Mammary epithelial cell (primary cell): ENCODE measurements at places on chromosomes 5 and 9. TPM values are rescaled to one million over a fixed set of nuclear protein-coding genes. Genes with fewer than 3 reads are reported as not detected.

The AJM1 gene
- polyA plus RNA-seq = 0.40 TPM

The GABRB2 gene
- polyA plus RNA-seq = not detected

The PNPLA7 gene
- 0.25 TPM for polyA plus RNA-seq

The ENTREP1 gene
- polyA plus RNA-seq = 1.3 TPM

The GLE1 gene
- 21.9 TPM for polyA plus RNA-seq

The PAXX gene
- polyA plus RNA-seq = 23.7 TPM

The CATSPER3 gene
- 0.09 TPM for polyA plus RNA-seq

GRCh38 chr5:96875791-96876291 is 459 bp upstream of the ERAP2 start:
- peak; percentile 20 for DNase-seq

- DNase-seq = no peak
Measured at GRCh38 chr5:146329697-146330096, 8.9 kb upstream of the POU4F3 start.

DNA sequence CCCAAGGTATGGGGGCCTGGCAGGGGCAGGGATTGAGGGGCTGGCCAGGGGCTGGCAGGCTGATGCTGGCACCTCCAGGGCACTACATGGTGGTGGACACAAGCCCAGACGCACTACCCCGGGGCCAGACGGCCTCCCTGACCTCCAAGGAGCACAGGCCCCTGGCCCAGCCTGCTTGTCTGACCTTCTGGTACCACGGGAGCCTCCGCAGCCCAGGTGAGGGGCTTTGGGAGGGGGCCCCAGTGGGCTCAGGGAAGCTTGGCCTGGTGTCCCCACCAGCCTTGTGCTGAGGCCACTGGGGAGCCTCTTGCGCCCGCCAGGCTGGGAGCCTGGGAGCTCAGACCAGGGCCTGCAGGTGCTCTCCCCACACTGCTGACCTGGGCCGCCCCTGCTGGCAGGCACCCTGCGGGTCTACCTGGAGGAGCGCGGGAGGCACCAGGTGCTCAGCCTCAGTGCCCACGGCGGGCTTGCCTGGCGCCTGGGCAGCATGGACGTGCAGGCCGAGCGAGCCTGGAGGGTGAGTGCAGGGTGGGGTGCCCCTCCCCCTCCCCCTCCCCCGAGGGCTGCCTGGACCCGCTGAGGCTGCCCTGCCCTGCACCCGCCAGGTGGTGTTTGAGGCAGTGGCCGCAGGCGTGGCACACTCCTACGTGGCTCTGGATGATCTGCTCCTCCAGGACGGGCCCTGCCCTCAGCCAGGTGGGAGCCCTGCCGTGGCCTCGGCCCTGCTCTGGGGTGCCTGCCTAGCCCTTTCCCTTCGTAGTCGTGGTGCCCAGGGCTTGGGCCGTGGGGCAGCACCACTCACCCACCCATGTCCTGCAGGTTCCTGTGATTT is 5.7 kb downstream of the MAMDC4 start:
- DNase-seq = no peak

GRCh38 chr9:126620478-126620877 is 6.8 kb downstream of the LMX1B start:
- no peak for DNase-seq

GRCh38 chr9:12973710-12974109 is 198.9 kb downstream of the LURAP1L start:
- peak; percentile 37 for DNase-seq

DNA sequence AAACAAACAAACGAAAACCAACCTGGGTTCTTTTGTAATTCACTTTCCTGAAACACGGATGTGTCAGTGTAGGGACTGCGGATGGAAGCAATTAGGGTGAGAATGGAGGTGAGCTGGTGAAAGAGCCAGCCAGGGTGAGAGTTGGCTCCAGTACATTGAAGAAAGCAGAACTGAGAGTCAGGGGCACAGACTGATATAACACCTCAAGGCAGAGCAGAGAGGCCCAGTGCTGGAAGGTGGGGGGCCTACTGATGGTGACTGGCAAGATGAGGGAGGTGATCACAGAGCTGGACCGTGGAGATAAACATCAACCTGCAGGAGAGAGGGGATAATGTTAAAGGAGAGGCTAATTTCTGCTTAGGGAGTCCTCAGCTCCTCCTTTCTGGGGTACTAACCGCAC is 221.1 kb downstream of the MAN2A1 start:
- no peak for DNase-seq

DNA sequence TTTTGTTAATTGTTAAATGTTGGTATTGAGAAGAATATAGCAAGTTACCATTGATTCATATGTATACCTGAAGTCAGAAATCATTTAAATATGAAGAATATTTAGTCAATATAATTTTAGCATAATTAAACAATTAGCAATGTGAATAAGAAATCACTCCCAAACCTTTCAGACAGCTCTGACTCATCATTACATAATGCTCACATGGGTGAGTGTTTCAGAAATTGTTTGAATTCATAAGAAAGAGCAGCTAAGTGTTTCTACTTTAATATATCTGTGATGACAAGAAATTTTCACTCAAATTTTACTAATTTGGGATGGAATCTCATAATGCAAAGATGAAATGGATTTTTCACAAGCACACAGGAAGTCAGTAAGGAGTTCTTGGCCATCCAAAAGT is 42.0 kb upstream of the CDC42SE2 start:
- DNase-seq = peak; percentile 43

DNA sequence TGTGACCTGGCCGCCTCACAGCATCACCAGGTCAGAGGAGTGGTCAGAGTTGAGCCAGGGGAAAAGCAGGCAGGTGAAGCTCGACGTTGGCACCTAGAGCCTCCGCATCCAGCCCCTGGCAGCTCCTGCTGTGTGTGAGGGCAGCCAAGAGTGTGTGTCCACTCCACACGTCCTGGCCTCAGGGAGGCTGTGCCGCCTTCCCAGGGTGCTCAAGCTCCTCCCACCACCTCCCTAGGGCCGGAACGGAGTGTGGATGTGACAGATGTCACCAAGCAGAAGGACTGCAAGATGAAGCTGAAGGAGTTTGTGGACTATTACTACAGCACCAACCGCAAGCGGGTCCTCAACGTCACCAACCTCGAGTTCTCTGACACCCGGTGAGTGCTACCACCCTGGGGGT is 72.5 kb downstream of the PHF2 start:
- DNase-seq = no peak

GRCh38 chr5:15715967-15716366 is 216.0 kb downstream of the FBXL7 start:
- DNase-seq = no peak

GRCh38 chr5:132055441-132055807 is 5.0 kb upstream of the IL3 start:
- no peak for DNase-seq

DNA sequence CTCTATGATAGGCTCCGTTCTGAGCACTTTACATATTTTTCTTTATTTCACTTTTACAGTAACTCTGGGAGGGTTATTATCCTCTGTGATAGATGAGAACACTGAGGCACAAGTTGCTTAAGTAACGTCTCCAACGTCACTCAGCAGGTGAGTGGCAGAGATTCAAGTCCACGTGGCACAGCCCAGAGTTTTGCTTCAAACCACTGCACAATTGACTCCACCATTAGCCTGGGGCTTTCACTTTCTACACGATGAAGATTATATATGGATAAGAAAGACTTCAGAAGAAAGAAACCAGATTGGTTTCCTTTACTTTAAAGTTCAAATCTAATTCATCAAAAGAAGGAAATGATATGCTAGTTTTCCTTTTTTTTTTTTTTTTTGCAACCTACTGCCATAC is 245.9 kb downstream of the SYK start:
- peak; percentile 17 for DNase-seq

GRCh38 chr5:36373527-36374086 is 71.9 kb upstream of the RANBP3L start:
- DNase-seq = peak; percentile 93

DNA sequence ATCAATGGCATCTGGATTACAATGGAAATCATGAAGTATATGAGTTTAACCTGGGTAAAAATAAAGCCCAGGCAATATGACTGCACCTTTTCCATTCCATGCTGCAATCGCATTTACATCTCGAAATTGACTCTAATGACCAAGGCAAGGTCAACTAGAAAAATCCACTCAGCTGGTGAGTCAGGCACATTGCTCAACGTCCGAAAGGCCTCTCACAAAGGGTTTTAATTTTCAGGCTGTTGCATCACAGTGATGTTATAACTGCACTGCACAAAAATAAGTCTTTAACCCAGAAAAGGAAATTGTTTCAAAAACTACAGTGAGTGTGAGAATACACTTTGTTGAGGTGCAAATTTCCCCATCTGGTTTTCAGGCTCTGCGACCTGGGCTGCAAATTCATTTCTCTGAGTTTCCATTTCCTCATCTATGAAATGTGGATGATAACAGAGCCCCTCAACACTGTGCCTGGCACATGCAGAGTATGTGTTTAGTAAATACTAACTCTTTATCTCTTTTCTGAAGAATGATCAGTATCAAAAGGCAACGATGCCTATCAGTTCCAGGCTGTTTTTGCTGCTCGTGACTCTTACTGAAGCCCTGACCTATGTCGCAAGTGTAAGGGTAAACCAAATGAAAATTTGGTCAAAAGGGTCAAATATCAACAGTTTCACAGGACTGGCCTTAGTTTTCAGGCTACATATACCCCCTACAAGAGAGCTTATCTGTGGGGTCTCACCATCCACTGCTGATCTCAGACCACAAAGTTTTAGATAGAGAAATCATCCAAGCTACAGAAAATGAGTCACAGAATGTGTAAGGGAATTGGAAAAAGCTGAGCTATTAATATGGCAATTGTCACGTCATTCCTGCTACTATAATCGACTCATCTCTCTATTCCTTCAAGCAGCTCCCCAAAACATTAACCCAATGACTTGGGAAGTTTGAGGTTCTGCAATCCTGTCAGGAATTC is 4.1 kb downstream of the NFIL3 start:
- DNase-seq = peak; percentile 90

DNA sequence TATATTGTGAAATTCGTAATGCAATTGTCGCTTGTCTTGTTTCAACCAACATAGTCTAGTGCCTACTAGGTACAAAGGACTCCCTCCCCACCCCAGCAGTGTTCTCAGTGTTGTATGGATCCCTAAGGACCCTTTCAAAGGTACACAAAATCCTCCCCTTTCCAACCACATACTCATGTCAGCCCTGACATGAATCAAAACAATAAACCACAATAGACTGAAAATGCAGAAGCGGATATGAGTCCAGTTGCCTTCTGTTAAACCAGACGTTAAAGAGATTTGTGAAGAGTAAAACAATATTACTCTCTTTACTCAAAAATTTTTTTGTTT is 82.4 kb upstream of the IFNK start:
- no peak for DNase-seq

DNA sequence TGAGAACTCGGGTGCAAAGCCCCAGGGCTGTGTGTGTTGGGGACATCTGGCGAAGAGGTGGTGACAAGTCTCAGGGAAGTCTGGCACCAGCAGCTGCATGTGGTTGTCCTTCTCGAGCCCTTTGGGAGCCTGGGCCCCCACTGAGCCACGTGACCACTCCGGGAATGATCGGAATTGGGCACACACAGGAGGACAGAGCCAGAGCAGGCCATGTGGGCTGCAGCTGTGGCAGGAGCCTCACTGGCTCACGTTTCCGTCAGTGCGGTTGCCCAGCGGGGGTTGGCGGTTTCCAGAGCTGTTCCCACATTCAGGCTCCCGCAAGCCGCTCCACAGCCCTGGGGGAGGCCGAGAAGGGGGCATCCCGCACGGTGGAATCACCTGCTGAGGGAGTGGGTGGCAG is 6.8 kb upstream of the CEL start:
- DNase-seq = no peak

DNA sequence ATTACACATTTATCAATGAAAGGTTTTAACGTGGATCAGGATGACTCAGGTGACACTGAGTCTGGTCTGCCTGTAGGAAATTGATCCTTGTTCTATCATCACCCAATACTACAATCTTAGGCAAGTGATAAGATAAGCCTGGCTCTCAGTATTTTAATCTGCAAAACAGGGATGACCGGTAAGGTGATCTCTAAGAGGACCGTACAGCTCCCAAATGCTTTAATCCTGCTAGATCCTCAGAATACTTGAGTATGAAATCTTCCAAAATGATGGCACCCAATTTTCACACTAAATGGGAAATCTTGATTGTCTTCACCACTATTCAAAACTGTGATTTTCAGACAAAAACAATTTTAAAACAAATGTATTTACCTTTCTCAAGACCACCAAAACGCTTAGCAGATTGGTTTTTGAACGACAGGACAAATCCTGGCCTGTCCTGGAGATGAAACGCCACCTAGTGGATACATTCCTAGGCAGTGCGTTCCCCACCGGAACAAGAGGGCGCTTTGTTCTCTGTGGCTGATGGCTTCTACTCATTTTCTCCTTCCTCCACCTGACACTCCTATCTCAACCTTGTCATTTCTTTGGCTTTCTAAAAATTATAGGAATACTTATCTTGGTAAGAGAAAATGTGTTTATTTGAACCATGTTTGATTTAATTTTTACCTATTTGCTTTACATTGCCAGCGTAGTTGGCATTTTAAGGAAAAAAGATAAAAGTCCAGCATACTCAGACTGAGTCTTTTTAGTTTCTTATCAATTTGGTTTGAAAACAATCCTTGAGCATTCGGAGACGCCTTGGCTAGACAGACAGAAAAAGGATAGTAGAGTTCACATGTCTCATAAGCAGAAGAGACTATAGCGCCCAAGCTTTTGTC is 41.2 kb upstream of the VCAN start:
- DNase-seq = peak; percentile 46

DNA sequence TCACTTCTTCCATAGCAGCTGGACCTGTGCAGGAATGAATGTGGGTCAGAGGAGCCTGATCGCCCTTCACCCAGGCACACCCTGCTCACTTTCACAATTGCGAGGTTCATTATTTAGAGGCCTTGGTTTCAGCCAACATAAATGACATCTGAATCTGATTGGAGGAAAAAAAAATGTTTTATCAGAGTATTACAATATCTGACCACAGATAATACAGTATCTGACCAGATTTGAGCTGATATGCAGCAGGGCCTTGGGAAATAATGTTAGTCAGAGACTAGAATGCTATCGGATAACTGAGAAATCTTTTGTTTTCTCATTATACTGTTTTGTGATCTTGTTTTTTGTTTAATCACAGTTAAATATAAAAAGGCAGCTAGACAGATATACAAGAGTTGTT is 7.7 kb downstream of the ICE1 start:
- DNase-seq = no peak

GRCh38 chr5:130222573-130222972 is 318.3 kb downstream of the CHSY3 start:
- peak; percentile 15 for DNase-seq

DNA sequence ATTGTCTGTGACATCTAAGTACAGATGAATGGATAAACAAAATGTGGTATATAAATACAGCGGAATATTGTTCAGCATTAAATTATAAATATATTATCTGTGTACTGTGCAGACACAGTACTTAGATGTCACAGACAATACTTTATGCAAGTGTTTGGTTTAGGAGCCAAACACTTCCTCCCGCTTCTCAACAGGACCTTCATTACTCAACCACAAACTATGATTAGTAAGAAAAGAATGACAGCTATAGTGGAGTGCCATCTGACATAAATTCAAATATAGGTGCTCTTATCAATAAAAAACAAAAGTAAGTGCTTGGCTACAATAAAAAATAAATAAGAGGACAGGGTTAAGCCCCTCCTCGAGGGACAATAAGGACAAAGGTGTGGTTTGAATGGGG is 38.9 kb upstream of the STX17 start:
- DNase-seq = no peak

- DNase-seq = no peak
Measured at GRCh38 chr5:159765760-159766517, 150.3 kb upstream of the ADRA1B start.

- no peak for DNase-seq
Measured at GRCh38 chr9:91935066-91935749, 14.8 kb downstream of the ROR2 start.

- DNase-seq = no peak
Measured at GRCh38 chr5:82562696-82563240, 284.6 kb upstream of the RPS23 start.

GRCh38 chr9:133453651-133454050 is 6.1 kb upstream of the CACFD1 start:
- no peak for DNase-seq
